ENCODE measurements at places on chromosomes 6 and 20.

DNA sequence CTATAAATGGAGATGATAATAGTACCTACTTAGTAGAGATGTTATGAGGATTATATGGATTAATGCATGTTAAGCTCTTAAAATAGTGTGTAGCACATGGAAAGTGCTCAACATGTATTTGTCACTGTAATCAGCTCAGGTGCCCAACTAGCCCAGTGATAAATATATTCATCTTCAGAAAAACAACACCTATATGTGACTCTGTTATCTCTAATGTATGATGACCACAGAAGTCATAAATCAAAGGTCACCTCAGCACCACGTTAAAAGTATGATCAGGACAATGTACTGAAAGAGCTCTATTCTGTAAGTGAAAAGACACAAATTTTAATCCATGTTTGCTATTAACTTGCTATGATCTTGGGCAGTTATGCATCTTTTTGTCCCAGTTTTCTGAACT lies 36.8 kb upstream of the TENT5A start:
- DNase-seq, result no peak

- no peak for DNase-seq
These were observed 34.3 kb upstream of the PRIM2 start for GRCh38 chr6:57283106-57283505.

- peak; percentile 85 for DNase-seq
These were observed 11.5 kb downstream of the PRDM1 start for GRCh38 chr6:106097411-106098231.

- no peak for DNase-seq
These were observed 121.0 kb downstream of the TRDN start for GRCh38 chr6:123515715-123516114.

DNA sequence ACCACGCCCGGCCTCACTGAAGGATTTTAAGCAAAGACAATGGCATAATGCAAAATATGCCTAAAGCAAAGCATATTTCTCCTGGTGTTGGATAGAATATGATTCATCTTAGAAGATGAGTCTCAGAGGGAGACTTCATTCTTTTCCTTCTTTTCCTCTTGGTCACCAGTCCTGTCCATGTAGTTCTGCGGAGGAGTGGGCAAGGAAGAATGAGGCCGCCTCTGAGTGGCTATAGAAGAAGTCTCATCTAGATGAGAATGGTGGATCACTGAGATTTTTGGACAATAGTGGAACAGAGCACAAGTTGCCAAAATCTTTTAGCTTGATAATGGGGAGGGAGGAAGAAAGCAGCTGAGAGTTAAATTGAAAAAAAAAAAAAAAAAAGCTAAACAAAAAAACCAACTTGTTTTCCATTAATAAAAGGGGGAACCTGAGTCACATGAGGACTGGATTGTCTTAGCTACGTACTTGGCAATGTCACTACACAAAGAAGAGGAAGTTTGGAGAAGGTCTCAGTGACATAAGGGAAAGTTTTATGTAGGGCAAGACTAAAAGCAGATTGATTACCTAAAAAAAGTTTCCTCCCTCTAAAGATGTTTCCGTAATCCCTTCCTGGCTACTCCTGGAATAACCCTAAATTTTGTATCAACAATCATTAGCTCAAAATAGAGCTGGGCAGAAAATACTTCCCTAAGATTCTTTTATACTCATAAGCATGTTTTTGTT lies 6.0 kb downstream of the CD83 start:
- no peak for DNase-seq

DNA sequence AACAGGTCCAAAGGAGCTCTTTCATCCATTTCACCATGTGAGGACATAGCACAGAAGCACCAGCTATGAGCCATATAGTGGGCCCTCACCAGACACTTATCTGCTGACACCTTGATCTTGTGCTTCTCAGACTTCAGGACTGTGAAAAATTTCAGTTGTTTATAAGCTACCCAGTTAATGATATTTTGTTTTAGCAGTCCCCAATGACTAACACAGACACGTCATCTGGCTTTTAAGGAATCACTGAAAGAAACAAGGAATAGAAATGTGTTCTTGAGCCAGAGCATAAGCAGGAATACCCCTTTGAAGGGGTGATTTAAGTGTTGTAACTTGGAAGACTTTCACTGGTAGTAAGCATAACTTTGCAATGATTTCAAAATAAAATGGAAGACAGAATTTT lies 214.7 kb upstream of the PTCHD4 start:
- no peak for DNase-seq

DNA sequence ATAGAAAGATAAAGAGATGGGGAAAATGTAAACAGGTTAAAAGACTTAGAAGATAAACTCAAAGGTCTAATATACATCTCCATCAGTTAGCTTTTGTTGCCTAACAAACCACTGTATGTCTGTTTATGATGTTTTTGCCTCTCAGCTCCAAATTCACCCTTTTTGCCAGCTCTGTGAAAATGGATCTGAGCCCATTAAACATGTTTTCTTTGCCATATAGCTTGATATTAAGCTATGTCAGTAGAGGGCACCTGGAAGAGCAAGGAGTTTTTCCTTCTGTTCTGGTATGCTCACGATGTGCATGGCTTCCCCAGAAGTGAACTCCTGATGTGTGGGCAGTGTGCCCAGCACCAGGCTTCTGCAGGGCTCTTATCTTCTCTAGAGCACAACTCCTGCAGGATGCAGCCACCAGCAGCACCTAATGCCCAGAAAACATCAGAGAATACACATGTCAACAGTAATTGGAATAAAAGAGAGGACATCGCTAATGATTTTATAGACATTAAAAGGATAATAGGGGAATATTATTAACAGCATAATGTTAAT lies 14.6 kb upstream of the SNX9 start:
- DNase-seq, result no peak

DNA sequence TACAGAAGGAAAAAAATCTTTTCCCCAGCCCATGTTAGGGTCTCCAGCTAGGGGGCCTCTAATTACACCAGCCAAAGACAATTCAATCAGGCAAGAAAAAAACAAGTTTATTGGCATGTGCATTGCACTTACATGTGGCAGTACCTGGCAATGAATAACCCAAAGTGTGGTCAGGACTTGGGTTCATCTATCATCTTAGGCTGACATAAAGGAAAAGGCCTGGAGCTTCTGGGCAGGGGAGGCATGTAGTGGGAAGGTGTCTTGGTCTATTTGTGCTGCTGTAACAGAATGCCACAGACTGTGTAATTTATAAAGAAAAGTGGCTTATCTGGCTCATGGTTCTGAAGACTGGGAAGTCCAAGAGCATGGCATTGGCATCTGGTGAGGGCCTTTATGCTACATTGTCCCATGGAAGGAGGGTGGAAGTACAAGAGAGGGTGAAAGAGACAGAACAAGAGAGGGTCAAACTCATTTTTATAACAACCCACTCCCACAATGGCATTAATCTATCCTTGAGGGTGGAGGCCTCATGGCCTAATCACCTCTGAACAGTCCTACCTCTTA lies 4.4 kb upstream of the PYGB start:
- DNase-seq, result no peak

DNA sequence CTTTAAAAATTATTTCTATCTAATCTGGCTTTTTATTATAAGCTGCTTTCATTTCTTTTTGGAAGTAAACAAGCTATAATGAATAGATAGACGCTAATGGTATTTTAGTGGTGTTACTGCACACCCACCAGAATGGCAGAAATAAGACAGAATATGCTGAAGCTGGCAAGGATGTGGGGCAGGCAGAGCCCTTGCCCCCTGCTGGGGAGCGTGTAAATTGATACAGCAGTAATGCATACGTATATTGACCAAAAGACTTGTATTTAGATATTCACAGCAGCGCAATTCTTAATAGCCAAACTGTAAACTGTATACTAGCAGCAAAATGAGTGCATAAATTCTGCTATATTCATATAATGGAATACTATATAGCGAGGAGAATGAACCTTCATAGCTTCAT lies 35.3 kb downstream of the TMEM181 start:
- DNase-seq, result peak; percentile 31

GRCh38 chr6:163232015-163232523 lies 182.4 kb upstream of the QKI start:
- DNase-seq, result no peak

GRCh38 chr20:32252189-32252588 lies 25.3 kb upstream of the KIF3B start:
- DNase-seq, result no peak

GRCh38 chr20:33328157-33329137 lies 45.4 kb downstream of the BPIFB1 start:
- DNase-seq, result no peak

- no peak for DNase-seq
These were observed 112.7 kb downstream of the ZNF217 start for GRCh38 chr20:53480913-53481312.

DNA sequence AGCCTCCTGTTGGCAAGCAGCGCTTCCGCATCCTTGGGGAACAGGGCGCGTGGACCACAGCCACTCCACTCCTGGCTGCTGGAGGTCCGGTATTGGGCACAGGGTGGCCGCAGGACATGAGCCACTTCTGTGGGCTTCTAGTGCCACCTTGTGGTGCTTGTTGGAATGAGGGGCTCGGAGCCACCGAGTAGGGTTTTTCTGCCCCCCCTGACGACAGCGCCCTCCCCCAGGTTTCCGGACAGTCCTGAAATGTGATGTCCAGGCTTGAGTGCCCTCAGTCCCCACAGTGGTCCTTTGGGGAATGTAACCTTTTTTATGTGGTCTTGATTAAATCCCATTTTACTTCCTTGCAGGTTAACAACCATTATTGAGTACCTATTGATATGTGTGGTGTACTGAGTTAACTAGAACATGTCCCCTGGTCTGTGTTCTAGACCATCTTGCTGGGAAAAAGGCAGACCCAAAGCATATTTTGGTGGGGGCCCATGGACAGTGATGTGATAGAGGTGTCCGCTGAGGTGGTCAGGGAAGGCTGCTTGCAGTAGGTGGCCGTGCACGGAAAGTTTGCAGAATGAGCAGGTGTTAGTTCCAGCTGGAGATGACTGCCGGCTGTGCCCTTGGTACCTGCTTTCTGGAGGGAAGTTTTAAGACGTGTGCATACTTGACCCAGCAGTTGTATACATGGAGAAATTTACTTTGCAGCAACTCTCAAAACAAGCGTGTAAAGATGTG lies 70.0 kb downstream of the PTPN1 start:
- DNase-seq, result peak; percentile 57

GRCh38 chr20:47995661-47996060 lies 210.4 kb upstream of the SULF2 start:
- DNase-seq, result no peak

- no peak for DNase-seq
These were observed 50.6 kb downstream of the RCAN2 start for GRCh38 chr6:46440641-46441040.

DNA sequence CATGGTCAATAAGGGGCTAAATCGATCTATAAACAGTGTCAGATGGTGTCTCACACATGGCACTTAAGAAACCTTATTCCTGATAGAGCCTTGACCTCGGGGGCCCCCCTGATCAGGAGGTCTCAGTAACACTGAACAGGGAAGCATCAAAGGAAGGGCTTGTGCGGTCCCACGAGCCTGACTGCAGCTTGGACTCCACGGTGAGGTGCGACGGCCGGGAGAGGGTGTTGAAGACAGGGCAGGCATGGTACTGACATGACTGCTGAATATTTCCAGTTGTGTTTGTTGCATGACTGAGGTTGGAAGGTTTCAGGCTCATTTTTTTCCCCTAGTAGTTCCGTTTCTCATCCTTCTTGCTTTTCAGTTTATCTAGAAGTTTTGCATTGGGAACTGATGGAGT lies 107.1 kb upstream of the JAG1 start:
- DNase-seq, result no peak

DNA sequence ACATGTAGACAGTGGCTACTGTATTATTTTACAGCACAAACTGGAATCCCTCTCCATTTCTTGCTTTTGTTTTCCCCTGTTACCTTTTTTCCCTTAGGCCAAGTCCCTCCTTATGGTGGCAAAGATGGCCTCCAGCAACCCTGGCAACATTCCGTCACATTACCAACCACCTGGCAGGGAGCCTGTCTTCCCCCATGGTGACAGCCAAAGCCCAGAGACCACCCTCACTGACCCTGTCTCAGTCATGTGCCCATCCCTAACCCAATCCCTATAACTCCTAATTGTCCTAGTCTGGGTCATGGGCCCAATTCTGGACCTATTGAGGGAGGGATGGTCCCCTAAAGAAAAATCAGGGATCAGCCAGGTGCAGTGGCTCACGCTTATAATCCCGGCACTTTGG lies 27.6 kb downstream of the PARD6B start:
- no peak for DNase-seq

All from CD4-positive, alpha-beta T cell treated with Interleukin-12 subunit alpha and Interleukin-12 subunit beta, for 1 hour (primary cell).